RPMI7951 (cell line): ENCODE measurements at places on chromosomes 11 and 22. TPM values are rescaled to one million over a fixed set of nuclear protein-coding genes. Genes with fewer than 3 reads are reported as not detected.

Gene OR51B2
- total RNA-seq = 0.36 TPM in 1 of 2 replicates, not detected in the other

Gene NLRP6
- total RNA-seq = not detected in 2 replicates

Gene C11orf91
- not detected in 2 replicates for total RNA-seq

Gene DDIAS
- total RNA-seq = 23.4 and 25.1 TPM in 2 replicates

Gene APOBEC3B
- 19.6 and 20.9 TPM in 2 replicates for total RNA-seq

Gene CDKN1C
- total RNA-seq = 0.39 and 1.2 TPM in 2 replicates

Gene PLEKHB1
- not detected in 2 replicates for total RNA-seq

Gene MLC1
- not detected in 2 replicates for total RNA-seq

Gene GGTLC3
- not detected in 2 replicates for total RNA-seq

Gene XKR3
- not detected in 2 replicates for total RNA-seq

Gene RIMBP3B
- total RNA-seq = 0.20 TPM in 1 of 2 replicates, not detected in the other

Gene NCR3LG1
- 1.1 TPM in 2 replicates for total RNA-seq

Gene MMP11
- 52.3 and 55.0 TPM in 2 replicates for total RNA-seq

Gene MUC6
- total RNA-seq = under 0.01 and 0.10 TPM in 2 replicates

Gene CARNS1
- total RNA-seq = not detected in 2 replicates

Gene MS4A4A
- not detected in 2 replicates for total RNA-seq

Gene SMIM35
- not detected in 2 replicates for total RNA-seq

Gene PYGM
- not detected in 2 replicates for total RNA-seq

Gene RHOG
- total RNA-seq = 26.3 and 27.8 TPM in 2 replicates

Gene NLRP10
- not detected in 2 replicates for total RNA-seq

Gene PLAAT5
- total RNA-seq = not detected in 2 replicates

Gene MS4A6E
- not detected in 2 replicates for total RNA-seq

Gene OR4C12
- not detected in 2 replicates for total RNA-seq

Gene CARD18
- not detected in 2 replicates for total RNA-seq
